ENCODE measurements at places on chromosomes 11 and 22.
A peak's percentile ranks its signal among the peaks of the same experiment; 100 is the strongest.

- DNase-seq = no peak
Observed at GRCh38 chr11:47212938-47213337, 1.8 kb upstream of the DDB2 start.

GRCh38 chr11:35583126-35583525, 35.1 kb upstream of the FJX1 start:
- DNase-seq = no peak

DNA sequence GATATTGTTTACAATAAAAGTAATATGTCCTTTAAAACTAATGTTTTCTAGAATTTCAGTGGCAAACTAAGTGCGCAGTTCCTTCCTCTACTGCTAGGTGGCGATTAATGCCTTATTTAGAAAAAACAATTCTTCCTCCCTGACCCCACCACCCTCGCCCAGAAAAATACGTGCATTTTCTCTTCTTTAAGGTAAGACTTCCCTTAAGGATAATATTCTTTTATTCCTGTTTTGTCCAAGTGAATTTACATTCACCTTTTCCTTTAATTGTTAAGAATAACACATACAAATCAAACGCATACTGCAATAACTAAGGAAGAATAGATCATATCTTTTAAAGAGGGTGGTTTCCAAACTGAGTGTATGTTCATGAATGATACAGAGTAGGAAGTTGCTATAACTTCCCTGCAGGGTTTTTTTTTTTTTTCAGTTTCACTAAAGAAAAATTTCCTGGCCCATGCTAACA, 17.0 kb upstream of the PSMA1 start:
- DNase-seq = peak; percentile 50

GRCh38 chr11:90252053-90252452, 29.2 kb upstream of the CHORDC1 start:
- DNase-seq = no peak

GRCh38 chr11:75337195-75337654, 14.2 kb downstream of the ARRB1 start:
- no peak for DNase-seq

GRCh38 chr22:46575911-46576555, 38.6 kb upstream of the CELSR1 start:
- DNase-seq = peak; percentile 20

DNA sequence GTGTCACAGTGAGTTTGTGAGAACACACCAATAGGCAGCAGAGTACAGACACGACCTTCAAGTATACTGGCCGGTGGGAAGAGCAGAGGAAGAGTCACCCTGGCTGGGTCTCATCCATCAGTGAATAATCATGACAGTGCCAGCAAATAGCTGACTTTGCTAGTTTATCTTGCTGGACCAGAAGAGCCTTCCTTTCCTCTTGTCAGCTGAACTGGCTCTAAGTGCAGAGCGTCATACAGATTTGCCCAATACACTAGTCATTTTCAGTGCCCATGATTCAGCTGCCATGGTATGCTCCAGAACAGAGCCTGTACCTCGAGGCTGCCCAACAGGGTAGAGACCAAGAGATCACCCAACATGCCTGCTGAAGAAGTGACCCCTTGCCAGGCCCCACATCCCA, 82.9 kb upstream of the TBCEL start:
- no peak for DNase-seq

Measured in neural progenitor cell (in vitro differentiated cells).